ENCODE measurements at places on chromosomes 12 and 14.

DNA sequence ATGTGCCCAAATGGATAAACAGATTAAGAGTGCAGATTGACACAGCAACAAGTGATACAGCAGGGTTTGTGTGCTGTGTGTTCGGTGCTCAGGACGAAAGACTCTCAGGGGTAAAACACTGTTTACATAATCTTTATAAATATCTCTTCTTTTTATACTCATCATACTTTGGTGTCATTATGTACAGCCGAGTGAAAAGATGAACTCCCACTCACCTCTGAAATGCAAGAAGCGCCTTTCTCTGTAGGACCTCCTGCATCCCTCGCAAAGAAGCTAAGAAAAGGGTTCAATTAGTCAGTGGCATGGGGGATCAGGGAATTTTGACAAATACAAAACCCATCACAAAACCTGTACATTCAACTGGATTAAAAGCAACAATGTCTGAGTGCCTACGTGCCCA lies 163.6 kb downstream of the TTC7B start:
- DNase-seq, result no peak

GRCh38 chr12:106120519-106121105 lies 18.1 kb downstream of the NUAK1 start:
- DNase-seq, result no peak

DNA sequence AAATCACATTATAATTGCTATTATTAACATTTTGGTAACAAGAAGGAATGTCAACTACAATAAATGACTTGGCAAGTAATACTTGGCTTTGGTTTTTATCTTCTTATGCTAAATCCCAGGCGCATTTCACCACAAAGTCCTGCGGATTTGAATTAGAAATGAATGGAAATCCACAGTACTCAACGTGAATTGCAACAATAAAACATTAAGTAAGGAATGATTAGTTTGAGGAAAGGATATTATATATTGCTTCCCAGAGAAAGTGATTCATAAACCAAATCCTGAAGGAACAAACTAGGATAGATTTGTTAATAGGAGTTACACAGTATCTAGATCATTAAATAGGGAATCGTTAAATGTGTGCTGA lies 1089.7 kb downstream of the TRHDE start:
- no peak for DNase-seq

DNA sequence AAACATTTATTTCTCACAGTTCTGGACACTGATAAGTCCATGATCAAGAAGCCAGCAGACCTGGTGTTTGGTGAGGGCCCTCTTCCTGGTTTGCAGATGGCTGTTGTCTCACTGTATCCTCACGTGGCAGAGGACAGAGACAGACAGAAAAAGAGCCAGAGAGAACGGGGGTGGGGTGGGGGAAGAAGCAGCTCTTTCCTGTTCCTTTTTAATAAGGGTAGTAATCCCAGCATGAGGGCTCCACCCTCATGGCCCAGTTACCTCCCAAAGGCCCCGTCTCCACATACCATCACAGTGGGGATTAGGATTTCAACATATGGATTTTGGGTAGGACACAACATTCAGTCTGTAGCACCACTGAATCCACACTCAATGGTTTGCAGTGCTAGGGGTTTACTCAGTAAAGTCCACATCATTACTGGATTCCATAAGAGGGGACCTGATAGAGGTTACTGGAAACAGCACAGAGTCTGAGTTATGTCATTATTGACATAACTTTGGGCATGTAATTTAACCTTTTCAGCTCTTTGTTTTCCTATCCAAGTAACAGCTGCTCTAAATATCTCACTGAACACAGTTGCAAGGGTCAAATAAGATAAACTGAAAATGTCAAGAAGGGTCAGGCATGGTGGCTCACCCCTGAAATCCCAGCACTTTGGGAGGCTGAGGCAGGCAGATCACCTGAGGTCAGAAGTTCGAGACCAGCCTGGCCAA lies 53.2 kb downstream of the RPAP3 start:
- no peak for DNase-seq

DNA sequence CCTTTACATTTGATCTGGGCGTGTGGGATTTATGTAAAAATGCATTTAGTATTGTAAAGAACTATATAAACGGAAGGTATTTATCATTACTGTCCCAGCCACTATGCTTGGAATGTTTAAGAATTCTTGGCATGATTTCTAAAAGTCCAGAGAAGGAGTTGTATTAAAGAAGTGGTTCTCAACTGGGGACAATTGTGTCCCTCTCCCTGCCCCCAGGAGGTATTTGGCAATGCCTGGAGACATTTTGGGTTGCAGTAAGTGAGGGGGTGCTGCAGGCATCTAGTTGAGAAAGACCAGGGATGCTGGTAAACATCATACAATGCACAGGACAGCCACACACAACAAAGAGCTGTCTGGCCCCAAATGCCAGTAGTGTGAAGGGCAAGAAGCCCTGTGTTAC lies 7.2 kb downstream of the SLC38A1 start:
- DNase-seq, result no peak

DNA sequence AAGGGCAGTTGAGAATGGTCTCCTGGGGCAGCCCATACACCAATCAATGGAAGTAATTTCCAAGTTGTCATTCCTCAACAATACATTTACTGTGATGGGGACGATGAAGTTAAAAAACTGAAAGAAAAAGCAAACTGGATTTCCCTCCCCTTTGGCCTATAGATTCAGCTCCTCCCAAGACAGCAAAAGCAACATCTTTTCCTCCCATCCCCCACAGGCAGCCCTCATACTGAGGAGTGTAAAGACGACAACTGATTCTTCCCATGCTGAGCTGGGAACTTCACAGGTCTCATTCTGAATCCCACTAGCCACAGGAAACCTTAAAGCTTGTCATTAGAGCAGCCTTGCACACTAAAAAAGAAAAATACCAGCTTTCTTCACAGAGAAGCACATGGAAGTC lies 48.5 kb downstream of the PITPNM2 start:
- no peak for DNase-seq

DNA sequence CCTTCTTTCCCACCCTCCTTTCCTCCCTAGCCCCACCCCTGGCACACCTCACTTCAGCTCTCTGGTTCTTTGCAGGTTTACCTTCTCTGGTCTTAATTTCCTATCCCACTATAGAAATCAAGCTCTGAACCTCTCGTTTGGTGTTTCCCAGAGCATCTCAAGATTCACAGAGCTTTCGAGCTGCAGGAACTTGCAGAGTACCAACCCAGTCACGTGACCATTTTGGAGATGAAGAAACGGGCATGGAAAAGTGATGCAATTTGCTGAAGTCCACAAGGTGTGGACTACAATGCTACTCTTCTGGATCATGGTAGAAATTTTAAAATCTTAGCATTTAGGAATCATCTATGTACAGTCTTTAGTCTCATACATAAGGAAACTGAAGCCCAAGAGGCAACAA lies 205.8 kb downstream of the NTF3 start:
- DNase-seq, result no peak

GRCh38 chr12:93274937-93275336 lies 102.8 kb upstream of the NUDT4 start:
- no peak for DNase-seq

All from GM12878 (cell line).